ENCODE measurements at places on chromosomes 12 and 14. TPM values are rescaled to one million over a fixed set of nuclear protein-coding genes. Genes with fewer than 3 reads are reported as not detected.

Gene TC2N
- 5.8 TPM for polyA plus RNA-seq

Gene GZMH
- polyA plus RNA-seq: 1.9 TPM

Gene COL2A1
- polyA plus RNA-seq: not detected

Gene LRP1-AS
- polyA plus RNA-seq: not detected

Gene TMEM132C
- 0.75 TPM for polyA plus RNA-seq

Gene TEX52
- polyA plus RNA-seq: not detected

Gene SYT1
- 0.69 TPM for polyA plus RNA-seq

Gene TAS2R14
- 0.75 TPM for polyA plus RNA-seq

Gene CLEC1B
- polyA plus RNA-seq: not detected

Gene PNP
- 183 TPM for polyA plus RNA-seq

Gene TPH2
- polyA plus RNA-seq: not detected

Gene C14orf39
- not detected for polyA plus RNA-seq
